ENCODE measurements at places on chromosomes 7 and 10.

- no peak for DNase-seq
These were observed 3.5 kb upstream of the SEMA4G start for GRCh38 chr10:100965820-100966219.

- DNase-seq = no peak
These were observed 149.4 kb upstream of the MKI67 start for GRCh38 chr10:128275388-128276177.

DNA sequence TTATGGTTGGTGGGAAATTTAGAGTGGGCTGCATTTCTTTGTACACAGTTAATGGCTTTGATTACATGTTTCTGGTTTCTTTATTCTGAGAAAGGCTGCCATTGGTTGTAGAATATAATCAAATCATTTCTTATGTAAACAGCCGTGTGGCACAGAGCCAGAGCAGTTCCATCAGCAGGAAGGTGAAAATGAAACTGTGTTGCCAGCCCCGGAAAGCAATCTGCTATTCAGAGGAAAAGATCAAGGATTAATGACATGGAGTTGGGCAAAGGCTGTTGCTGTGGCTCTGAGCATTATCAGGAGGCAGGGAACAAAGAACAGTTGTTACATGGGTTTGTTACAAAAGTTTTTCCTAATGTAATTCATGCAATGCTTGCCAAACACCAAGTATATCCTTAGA is 74.2 kb upstream of the ZNF716 start:
- DNase-seq = no peak

DNA sequence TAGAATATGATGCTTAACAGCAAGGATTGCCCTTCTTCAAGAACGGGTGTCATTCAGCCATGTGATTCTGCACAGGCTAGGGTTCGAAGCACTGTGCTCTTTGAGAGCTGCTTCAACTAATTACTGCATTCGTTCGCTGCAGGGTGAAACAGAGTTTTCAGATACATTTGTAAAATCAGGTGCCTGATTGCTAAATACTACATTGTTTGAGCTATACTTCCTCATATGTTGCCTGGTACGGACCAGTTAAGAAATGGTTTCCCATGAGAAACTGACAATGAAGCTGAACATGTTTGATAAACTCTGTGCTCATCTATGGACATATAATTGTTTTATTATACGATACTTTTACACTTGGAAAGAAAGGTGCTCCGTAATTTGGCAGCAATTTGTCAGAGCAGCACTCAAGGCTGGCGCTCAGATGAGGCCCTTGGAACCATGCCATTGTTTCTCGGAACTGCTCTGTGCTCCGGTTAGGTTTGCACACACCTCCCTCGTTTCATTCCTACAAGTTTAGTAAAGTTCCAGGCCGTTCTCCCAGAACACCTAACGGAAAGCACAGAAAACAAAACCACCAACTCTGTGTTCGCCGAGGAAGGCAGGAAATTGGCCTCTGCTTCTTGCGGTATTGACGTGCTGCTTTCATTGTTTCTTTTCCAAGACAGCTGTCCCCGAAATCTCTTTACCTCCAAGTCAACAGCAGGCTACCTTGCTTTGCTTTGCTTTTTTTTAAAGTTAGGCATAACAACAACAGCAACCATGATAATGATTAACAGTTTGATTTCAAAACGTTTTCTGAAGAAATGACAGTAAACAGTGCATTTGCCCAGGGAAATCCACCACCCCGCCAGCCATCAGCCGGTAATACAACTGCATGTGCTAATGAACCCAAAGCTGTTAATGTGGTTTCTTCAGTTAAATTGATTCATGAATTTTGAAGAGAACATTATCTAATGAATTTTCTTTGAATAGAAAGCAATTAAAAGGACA is 206.9 kb downstream of the EBF3 start:
- no peak for DNase-seq

Measured in CD4-positive, alpha-beta T cell treated with Interleukin-2 at 100 ng/mL for 4 hours (primary cell).